Activated CD4-positive, alpha-beta memory T cell treated with anti-CD3 and anti-CD28 coated beads for 36 hours (primary cell): ENCODE measurements at places on chromosomes 3 and 15. TPM values are rescaled to one million over a fixed set of nuclear protein-coding genes. Genes with fewer than 3 reads are reported as not detected.

GRCh38 chr3:62277986-62278385, 95.4 kb downstream of the FEZF2 start:
- DNase-seq, result no peak

DNA sequence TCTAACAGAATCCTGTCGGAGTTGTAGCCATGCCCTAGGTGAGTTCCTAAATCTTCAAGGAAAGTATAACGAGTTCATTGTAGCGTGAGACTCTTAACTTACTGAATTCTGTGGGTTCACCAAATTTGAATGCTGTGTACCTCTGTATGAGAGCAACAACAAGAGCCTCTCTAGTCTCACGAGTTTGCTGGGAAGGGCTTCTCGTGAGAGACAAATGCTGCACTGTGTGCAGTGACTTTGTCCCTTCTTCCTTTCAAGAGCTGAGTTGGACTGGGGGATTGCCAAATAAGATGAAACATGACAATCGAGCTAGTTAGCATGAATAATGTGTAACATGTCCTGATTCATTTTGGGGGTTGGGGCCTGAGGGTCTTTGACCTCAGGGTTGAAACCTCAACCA, 32.2 kb downstream of the KAT2B start:
- no peak for DNase-seq

DNA sequence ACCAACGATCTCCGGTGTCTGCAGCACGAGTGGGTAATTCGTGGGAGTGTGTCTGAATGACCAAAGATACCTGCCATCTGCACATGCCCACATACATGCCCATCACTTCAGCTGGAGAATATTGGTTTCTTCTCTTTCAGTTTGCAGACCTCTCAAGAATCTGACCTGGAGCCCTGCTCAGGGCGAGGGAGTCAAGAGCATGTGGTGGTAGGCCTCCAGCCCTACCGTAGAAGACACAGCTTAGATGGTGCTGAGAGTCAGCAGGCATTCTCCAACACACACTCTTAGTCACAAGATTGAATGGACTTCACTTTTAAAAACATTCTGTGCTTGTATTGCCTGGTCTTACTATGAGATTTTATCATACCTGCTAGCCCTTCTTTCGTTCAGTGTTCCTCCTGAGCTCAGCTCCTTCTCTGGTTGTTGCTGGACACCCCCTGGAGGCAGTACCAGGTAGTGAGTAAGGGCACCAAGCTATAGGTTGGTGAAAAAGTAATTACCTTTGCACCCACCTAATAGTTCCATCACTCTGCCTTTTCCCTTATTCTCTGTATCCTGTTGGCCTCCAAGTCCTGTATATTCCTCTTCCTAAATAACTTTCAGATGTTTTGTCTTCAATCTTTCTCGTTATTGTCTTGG, 252.0 kb downstream of the CACNA2D3 start:
- DNase-seq, result no peak

- DNase-seq, result no peak
Observed at GRCh38 chr15:101255051-101255395, 3.2 kb upstream of the CHSY1 start.

- peak; percentile 7 for DNase-seq
Observed at GRCh38 chr15:77028451-77029165, 33.7 kb downstream of the PSTPIP1 start.

GRCh38 chr15:52005748-52006701, 13.0 kb upstream of the MAPK6 start:
- peak; percentile 60 for DNase-seq

DNA sequence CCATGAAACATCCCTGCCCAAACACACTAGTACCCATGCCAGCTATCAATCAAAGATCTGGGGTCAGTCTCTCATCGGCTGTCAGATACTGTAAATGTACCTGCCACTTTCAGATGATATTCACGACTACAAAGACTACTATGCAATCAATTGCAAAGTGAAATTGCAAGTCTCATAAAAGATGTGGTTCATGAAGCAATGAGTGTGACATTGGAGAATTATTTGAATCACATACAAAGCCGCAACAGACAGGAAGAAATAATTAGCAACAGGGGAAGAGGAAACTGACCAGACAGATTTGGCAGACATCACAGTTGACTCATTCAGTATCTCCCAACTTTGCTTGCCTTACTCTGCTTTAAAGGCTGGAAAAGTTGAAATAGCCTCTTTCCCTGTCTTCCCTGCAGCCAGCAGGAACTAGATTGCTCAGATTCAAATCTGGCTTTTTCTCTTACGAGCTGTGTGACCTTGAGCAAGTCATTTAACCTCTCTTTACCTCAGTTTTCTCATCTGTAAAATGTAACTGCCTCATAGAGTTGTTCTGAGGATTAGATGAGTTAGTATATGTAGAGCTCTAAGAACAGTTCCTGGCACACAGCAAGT, 95.7 kb upstream of the C3orf80 start:
- DNase-seq, result no peak

DNA sequence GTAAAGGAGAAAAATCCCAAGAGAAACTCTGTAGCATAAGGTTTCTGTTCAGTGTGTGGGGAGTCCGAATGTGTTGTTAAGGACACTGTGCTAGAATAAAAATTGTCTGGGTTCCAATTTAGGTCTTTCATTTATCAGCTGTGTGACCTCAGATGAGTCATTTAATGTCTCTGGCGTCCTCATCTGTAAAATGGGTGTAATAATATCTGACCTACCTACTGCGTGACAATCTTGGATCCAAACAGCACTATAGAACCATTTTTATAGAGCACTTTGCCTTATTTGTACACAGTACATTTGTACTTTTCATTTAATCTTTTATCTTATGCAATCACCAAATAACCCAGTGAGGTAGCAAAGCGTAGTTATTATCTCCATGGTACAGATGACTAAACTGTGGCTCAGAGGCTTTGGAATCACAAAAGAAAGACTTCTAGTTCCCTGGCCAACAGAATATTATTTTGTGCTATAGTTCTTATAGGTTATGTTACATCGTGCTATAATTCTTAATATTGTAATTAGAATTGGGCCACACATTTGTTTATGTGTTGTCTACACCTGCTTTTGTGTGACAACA, 46.6 kb upstream of the TNIK start:
- DNase-seq, result no peak

THUMPD3 gene
- 55.8 TPM for total RNA-seq

TARS3 gene
- 10.8 TPM for total RNA-seq

SH3GL3 gene
- not detected for total RNA-seq

SMAD6 gene
- 0.07 TPM for total RNA-seq
